ENCODE measurements at places on chromosomes 11 and 22.

DNA sequence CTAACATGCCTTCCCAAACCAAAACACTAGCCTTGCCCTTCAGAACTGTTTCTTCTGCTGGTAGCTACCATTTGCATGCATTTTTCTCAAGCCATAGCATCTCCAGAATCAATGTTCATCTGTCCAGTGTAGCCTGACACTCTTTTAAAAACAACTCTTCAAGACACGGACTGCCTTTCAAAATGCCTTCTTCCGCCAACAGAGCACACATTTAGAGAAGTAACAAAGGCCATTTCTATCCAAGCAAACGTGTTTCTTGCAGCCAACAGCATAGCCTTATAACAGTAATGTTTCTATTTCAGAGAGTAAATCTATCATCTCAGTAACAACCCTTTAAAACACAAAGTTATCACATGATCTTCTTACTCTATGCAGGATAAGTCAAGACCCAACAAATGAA, 143.3 kb upstream of the MTMR2 start:
- no peaks in the 10 kb centered on the region for H3K36me3 ChIP-seq
- DNase-seq: no peak
- H3K27ac ChIP-seq: no peak overlapping the region
- H3K27me3 ChIP-seq: no peaks in the 10 kb centered on the region
- no peak overlapping the region for H3K4me3 ChIP-seq

- no peaks in the 10 kb centered on the region for H3K27me3 ChIP-seq
- no peaks in the 10 kb centered on the region for H3K36me3 ChIP-seq
- DNase-seq: no peak
- no peak overlapping the region for H3K4me3 ChIP-seq
- no peaks in the 10 kb centered on the region for H3K4me1 ChIP-seq
These were observed 134.7 kb upstream of the KIRREL3 start for GRCh38 chr11:127135256-127135655.

- DNase-seq: no peak
- H3K27ac ChIP-seq: no peak overlapping the region
- no peak overlapping the region for H3K4me3 ChIP-seq
These were observed 6.0 kb upstream of the FGF3 start for GRCh38 chr11:69825037-69825834.

DNA sequence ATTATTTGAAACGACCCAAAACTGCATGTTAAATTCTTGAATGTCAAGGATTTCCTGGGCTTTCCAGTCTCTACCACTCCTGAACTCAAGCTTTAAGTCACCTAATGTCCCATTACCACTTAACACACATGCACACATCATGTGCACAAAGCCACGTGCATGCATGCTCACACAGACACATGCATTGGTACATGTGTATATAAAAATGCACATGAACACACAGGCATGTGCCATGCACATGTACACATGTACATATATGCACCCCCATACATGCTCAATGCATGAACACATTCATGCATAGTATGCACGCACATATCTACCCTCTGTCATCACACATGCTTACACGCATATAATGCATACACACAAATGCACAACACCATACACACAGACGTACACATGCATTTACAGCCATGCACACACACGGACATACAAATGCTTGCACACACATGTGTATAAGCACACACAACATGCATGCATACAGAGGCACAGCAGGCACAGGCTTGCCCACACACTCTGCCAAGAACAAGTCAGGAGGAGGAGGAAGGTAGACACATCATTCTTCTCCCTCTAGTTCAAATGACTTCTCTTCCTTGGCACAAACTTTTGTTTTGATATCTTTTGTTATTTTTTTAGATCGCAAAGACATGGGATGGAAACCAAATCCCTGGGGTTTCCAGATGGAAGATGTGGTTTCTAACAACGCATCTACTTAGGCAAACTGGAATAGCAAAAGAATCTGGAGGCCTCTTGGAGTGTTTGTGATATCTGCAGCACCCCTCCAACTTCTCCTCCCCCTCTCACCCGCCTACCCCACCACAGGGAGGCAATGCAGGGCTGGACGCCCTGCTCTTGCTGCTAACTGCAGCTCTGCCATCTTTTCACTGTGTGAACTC, 24.6 kb downstream of the RASD2 start:
- DNase-seq: no peak
- H3K27ac ChIP-seq: no peak overlapping the region
- H3K27me3 ChIP-seq: no peaks in the 10 kb centered on the region
- H3K4me1 ChIP-seq: no peaks in the 10 kb centered on the region

Measured in right lobe of liver (tissue), 6 donors.